ENCODE measurements at places on chromosomes 16 and 17.

DNA sequence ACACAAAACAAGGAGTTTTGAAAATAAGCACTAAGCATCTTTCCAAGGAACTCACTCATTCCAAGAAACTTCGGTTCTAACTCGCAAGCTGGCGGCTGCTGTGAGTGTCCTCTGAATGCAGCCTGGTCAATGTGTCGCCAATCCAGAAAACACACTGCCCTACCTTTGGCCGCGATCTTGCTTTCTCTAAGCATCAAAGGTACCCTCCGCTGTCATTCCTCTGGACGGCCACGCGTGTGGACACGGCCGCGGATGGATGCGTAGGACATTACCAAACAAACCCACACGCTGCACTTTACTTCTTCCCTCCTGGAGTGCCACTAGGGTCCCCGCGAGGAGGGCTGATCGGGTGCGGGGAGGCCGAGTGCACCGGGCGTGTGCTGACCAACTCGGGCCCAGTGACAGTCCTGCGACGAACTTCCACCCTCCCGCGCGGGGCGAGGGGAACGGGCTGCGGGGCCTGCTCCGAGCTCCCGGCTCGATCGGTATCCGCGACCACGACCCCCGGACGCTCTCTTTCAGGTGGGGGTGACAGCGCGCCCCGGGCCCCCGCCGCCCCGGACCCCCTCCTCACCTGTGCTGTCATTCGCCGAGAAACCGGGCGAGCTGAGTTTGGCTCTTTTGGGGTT, 1.1 kb downstream of the CREBBP start:
- peak; percentile 71 for DNase-seq

DNA sequence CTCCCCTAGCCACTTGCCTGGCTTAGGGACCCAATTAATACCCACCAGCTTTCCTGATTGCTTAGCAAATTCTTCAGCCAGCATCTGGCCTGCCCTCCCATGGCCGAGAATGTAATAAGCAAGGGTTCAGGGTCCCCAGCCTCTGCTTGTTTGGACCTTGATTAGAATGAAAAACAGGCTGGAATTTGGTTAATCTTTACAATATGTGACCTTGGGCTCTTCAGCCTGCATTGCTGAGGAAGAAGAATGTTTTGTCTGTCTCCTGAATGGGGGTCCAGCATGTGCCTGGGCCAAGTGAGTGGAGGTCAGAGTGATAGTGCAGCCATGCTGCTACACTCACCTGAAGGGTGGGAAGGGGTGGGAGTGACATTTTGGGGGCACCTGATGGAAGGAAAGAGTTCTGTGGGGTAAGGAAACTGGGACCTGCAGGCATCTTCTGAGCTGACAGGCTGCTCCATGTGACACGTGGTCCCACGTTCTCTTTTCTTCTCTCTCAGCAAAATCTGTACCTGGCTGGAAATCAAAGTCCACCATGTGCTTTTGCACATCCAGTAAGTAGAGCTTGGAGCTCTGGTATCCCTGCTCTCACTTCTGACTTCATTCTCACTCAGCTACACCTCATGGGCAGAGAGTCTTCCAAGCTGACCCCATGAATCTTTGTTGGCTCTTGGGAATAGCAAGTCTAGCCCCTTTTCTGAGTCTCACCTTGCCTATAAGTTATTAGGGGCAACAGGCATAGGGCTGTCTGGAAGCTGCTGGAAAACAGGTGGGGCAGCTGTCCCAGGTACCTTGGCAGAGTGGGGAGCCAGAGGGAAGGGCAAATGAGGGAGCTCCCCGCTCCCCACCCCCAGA, 5.3 kb downstream of the TMEM106A start:
- no peak for DNase-seq

DNA sequence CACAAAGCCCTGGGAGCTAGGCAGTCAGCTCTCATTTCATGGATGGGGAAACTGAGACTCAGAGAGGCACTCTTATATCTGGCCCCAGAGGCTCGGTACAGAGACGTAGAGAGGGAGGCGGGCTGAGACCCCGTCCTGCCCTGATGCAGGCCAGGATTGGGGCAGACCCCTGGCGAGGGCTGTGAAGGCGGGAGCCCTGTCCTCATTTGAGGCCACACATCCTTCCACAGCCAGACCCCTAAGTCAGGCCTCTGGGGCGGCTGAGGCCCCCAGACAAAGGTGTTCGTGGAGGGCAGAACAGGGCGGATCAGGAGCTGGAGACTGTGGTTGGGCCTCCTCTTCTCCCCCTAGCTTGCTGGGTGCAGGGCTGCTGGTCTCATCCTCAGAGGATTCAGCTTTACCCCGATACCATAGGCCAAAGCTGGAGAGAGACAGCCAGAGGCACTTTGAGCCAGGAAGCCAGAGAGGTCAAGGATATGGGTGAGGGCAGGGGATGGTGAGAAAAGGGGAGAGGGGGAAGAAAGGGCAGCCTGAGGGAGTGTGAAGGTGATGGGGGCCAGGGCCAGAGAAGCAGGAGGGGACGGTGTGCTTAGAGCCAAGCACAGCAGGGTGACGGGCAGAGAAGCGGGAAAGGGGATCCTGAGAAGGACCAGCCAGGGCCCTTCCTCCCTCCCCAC, 805 bp upstream of the SCARF1 start:
- DNase-seq: no peak

GRCh38 chr16:31009120-31009519, 1.3 kb downstream of the STX1B start:
- no peak for DNase-seq

DNA sequence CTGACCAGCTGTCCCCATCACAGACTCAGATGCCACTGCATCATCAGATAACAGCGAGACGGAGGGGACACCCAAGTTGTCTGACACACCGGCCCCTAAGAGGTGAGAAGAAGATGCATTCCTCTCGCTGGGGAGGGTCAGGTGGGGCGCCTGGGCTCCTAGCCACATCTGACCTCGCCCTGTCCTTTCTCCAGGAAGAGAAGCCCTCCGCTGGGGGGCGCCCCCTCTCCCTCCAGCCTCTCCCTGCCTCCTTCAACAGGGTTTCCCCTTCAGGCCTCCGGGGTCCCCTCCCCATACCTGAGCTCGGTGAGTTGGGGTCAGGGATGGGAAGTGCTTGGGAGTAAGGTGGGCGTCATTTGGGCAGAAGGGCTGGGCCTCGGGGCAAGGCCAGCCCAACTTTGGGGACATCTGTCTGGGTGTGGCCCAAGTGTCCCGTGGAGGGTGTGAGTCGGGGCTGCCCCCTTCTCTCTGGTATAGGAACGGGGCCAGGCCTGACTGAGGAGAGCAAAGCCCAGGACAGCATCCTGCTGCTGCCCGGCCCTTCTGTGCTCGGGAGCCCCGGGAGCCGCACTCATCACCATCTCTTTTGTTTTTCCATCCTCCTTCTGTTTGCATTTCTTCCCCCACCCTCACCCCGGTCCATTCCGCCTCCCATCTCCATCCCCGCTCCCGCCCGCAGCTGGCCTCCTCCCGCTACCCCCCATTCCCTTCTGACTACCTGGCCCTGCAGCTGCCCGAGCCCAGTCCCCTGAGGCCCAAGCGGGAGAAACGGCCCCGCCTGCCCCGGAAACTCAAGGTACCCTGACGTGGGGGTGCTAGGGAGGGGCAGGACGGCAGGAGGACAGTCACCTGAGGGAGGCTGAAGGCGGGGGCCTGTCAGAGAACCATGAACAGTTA, 4.9 kb downstream of the INO80E start:
- DNase-seq: no peak

GRCh38 chr17:44210342-44211192, 8.9 kb downstream of the UBTF start:
- DNase-seq: peak; percentile 96

- DNase-seq: peak; percentile 22
These were observed 28.7 kb downstream of the CCR7 start for GRCh38 chr17:40536295-40537171.

DNA sequence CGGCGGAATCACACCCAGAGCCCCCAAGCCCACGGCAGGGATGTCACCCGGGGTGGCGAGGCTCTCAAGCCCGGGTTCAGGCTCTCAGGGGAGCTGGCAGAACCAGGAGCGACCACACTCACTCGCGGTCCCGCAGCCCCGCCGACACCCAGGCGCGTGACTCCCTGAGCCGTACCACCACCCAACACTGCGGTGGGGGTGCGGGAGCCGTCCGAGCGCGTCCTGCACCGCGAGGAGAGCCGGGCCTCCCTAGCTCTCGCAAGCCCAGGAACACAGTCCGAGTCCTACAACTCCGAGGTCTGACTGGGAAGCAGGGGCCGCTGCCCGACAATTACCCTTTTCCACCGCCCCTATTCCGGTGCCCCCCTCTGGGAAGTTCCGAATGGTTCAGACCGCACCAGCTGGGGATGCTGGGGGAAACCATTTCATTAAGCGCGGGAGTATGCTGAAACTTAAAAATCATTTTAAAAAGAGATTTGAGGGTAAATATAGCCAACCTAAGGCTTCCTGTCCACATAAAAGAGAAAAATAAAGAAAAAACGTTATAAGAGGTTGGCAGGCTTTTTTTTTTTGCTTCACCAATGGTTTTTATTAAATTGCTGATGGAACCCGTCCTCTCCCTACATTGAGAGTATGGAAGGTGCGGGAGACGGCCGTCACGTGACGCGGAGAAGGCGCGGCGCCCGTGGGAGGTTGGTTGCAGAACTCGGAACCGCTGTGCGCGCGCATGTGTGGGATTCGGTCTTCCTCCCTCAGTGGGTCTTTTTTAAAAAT, at the start of gene FLCN:
Gene FLCN, minus strand, starts transcription at position 143 of the 774 bp plus-strand sequence. CDS start 9,031 bp downstream, outside the sequence.
- peak; percentile 97 for DNase-seq

- no peak for DNase-seq
These were observed 11.6 kb downstream of the KRT33A start for GRCh38 chr17:41338961-41339485.

- no peak for DNase-seq
These were observed 14.4 kb upstream of the PLD6 start for GRCh38 chr17:17220529-17220928.

GRCh38 chr16:66267292-66268014, 99.0 kb upstream of the CDH5 start:
- no peak for DNase-seq

DNA sequence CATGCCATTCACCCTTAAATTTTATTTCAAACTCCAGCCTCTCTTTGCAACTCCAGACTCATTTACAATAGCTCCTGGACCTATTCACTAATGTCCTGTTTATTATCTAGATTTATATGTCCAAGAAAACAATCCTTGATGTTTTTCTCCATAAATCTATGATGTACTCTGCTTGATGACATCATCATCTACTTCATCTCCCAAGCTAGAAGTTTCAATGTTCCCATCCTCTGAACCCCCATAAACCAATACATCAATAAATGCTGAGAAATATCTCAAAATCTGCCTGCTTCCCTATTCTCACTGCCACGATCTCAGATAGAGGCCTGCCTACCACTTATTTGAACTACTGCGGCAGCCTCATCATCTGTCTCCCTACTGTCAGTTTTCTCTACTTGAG, 4.2 kb downstream of the CEP112 start:
- no peak for DNase-seq

- DNase-seq: no peak
These were observed 36.2 kb downstream of the FBXL20 start for GRCh38 chr17:39365242-39365641.

DNA sequence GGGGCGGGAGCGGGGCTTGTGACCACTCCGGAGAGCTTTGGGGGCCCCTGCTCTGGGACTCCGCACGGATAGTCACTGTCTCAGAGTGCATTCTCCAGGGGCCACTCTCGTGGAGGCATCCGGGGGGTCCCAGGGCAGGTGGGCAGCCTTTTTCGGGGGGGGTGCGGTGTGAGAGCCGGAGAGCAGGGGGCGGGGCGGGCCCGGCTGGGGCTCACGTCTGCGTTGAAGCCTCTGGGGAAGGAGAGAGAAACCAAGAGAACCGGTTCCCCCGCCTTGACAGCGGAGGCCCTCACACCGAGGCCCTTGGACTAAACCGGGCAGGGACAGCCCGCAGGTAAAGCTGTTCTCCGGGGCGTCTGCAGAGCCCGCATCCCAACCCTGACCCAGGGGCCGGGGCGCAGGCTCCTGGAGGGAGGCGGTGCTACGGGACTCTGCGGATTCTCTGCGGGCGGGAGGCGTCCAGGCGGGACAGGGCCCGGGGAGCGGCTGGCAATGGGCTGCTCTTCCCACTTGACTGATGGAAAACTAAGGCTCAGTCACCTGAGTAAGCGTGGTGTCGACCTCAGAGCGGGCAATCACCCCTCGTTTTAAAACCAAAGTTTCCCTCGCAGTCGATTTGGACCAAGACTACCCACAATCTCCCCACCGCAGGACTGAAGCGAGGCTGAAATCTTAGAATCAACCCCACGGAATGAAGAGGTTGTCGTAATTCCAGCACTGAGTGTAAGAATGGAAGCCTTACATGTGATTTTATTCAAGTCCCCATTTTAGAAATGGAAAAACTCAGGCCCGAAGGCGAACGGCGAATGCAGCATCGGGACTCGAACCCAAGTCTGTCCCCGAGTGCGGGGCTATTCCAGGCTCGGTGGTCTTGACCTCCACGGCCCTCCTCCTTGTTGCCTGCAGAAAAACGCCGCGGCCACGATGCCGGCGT, 49.6 kb upstream of the AMZ2 start:
- no peak for DNase-seq

GRCh38 chr17:16013943-16014407, 14.4 kb downstream of the TTC19 start:
- no peak for DNase-seq

DNA sequence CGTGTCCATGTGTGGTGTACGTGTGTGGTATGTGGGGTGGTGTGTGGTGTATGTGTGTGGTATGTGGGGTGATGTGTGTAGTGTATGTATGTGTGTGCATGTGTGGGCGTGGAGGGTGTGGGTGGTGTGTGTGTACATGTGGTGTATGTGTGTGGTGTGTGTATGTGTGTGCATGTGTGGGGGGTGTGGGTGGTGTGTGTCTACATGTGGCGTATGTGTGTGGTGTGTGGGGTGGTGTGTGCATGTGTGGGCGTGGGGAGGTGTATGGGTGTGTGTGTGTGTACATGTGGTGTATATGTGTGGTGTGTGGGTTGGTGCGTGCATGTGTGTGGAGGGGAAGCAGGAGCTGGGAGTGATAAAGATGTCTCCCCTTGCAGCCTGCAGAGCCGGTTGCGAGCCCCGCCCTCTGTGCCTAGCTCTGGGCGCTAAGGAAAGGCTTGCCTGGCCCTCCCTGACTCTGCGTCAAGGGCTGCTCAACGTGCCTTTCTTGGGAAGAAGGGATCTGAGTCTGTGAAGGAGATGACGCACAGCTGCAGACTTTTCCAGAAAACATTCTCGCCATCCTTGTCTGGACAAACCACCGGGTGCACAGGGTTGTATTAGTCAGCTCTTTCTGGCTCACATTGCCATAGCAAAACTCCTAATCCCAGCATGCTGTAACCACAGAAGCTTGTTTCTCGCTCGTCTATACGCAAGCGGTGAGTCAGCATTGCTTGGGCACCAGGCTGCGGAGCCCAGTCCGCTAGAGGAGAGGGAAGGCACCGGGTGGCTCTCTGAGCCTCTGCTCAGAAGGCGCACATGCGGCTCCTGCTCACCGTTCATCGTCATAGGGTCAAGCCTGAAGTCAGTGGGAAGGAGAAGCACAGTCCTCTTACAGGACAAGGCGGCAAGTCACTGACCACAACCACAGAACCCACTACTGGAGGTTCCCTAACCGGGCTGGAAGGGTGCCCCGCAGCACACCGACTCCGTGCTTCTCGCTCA, 2.0 kb upstream of the CD300H start:
- peak; percentile 26 for DNase-seq

GRCh38 chr17:49130891-49131290, 1.7 kb upstream of the B4GALNT2 start:
- DNase-seq: no peak

GRCh38 chr16:8173111-8173644, 417.1 kb downstream of the TMEM114 start:
- peak; percentile 79 for DNase-seq
